ENCODE measurements at places on chromosomes 3 and 15. TPM values are rescaled to one million over a fixed set of nuclear protein-coding genes. Genes with fewer than 3 reads are reported as not detected.

KNG1 gene
- polyA plus RNA-seq, result 0.06 TPM

FEZF2 gene
- not detected for polyA plus RNA-seq

STXBP5L gene
- polyA plus RNA-seq, result not detected

FGD5 gene
- polyA plus RNA-seq, result 20.1 TPM

CCRL2 gene
- polyA plus RNA-seq, result 0.74 TPM

SGO1 gene
- 4.1 TPM for polyA plus RNA-seq

SLC2A2 gene
- not detected for polyA plus RNA-seq

SNX22 gene
- polyA plus RNA-seq, result 0.97 TPM

SEMA3F gene
- polyA plus RNA-seq, result 13.0 TPM

TRIM42 gene
- polyA plus RNA-seq, result not detected

CCR5 gene
- polyA plus RNA-seq, result 0.52 TPM

CPN2 gene
- 0.09 TPM for polyA plus RNA-seq

XCR1 gene
- 0.35 TPM for polyA plus RNA-seq

CYP8B1 gene
- polyA plus RNA-seq, result 0.05 TPM

COL6A5 gene
- not detected for polyA plus RNA-seq

SH3GL3 gene
- polyA plus RNA-seq, result 3.9 TPM

HESX1 gene
- 2.1 TPM for polyA plus RNA-seq

RBM6 gene
- 74.8 TPM for polyA plus RNA-seq

CLDN1 gene
- polyA plus RNA-seq, result 2.5 TPM

ACTRT3 gene
- 2.1 TPM for polyA plus RNA-seq

TMC3 gene
- 0.08 TPM for polyA plus RNA-seq

CHRFAM7A gene
- 2.1 TPM for polyA plus RNA-seq

CLEC3B gene
- 126 TPM for polyA plus RNA-seq

AHSG gene
- polyA plus RNA-seq, result 0.45 TPM

KCTD6 gene
- polyA plus RNA-seq, result 12.3 TPM

SLC49A4 gene
- polyA plus RNA-seq, result 7.1 TPM

AMT gene
- 9.2 TPM for polyA plus RNA-seq

MYLK gene
- 23.9 TPM for polyA plus RNA-seq

NUTM1 gene
- not detected for polyA plus RNA-seq

ZNF860 gene
- 0.63 TPM for polyA plus RNA-seq

NRG4 gene
- polyA plus RNA-seq, result 0.50 TPM

PIF1 gene
- 8.6 TPM for polyA plus RNA-seq

CD276 gene
- polyA plus RNA-seq, result 122 TPM

ZNF80 gene
- 0.09 TPM for polyA plus RNA-seq

ROPN1B gene
- 0.19 TPM for polyA plus RNA-seq

USP4 gene
- polyA plus RNA-seq, result 56.1 TPM

ACTC1 gene
- polyA plus RNA-seq, result 8,600 TPM

Measured in hindlimb muscle (tissue), 1 donor.